ENCODE measurements at places on chromosomes 7 and 10.
A peak's percentile ranks its signal among the peaks of the same experiment; 100 is the strongest.

- peak; percentile 90 for DNase-seq
Observed at GRCh38 chr10:13717936-13718772, 131.4 kb downstream of the PRPF18 start.

DNA sequence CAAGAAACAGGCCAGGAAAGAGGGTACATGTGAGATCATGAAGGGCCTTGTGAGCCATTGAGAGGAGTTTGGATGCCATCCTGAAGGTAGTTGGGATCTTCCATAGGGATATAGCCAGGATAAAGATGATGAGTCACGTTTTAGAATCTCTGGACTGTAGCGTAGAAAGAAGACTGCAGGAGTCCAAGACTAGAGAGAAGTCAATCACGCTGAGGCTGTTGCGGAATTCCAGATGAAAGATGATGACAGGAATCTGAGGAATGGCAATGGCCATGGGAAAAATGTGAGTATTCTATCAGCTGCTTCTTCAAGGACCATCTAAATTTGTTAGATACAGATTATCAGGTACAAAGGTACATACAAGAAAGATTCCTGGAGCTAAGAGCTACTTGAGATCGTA, 711.3 kb downstream of the GRM8 start:
- DNase-seq: peak; percentile 33

GRCh38 chr10:69413221-69413865, 3.4 kb downstream of the TACR2 start:
- DNase-seq: peak; percentile 70

- DNase-seq: no peak
Observed at GRCh38 chr7:47248797-47249196, 333.1 kb downstream of the TNS3 start.

- DNase-seq: no peak
Observed at GRCh38 chr10:58016614-58017013, 251.1 kb downstream of the IPMK start.

DNA sequence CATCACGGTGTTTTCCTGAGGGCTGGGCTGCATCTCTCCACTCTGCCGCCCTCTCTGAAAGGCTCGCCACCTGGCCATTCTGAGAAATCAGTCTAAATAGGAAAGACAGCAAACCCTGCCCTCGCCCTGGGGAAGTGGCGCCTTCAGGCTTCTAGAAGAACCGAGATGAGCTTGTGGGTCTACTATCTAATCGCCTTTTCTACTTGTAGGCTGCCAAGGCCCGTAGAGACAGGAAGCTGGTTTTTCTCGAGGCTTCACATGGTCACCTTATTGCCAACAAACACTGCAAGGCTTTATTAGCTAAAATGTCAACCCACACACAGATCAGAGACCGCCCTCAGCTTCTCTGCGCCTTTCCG, 21.4 kb downstream of the LAT2 start:
- no peak for DNase-seq

All from fibroblast of skin of right biceps (primary cell).